ENCODE measurements at places on chromosomes 6 and 20.
A peak's percentile ranks its signal among the peaks of the same experiment; 100 is the strongest.

- no peak for DNase-seq
Observed at GRCh38 chr20:32439132-32439829, 81.2 kb downstream of the ASXL1 start.

DNA sequence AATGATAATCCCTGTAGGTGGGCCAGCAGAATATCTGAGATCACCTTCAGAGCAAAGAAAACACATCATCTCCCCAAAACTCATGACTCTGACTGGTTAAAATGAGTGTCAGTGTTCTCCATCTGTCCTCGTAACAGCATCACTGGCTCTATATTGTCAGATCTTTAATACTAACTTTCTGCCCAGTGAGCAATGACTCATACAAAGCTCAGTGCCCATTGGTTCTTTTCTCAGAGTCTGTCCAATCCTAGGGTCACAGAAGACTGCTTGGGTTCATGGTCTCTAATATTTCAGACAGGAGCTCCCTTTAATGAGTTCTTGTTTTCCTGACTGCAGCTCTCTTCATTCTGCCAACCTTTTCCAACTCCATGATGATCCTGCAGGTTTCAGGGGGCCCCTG, 36.4 kb downstream of the HLA-DPB1 start:
- no peak for DNase-seq

DNA sequence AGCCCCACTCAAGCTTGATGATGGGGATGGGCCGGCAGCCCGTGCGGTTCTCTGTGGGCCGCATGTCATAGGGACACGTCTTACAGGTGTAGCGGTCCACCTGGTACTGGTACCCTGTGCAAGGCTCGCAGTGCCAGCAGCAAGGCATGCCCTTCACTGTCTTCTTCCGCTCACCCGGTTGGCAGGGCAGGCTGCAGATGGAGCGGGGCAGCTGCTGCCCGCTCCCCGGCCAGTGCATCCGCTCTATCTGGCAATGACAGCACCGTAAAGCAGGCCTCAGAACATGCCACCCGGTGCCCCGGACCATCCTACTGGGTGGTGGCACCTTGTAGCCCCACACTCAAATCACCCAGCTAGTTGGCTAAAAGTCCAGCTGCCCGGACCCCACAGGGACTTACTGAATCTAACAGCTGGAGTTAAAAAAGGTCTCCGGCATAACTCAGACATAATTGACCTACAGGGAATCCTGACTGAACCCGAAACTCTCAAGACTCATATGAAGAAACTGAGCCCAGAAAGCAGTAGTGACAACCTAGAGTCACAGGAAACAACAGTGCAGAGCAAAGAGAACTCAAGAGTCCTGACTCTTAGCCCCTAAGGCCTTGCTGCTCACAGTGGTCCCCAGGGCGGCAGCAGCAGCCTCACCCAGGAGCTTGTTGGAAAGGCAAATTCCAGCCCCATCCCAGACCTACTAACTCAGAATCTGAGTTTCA, 109.4 kb downstream of the GRM4 start:
- DNase-seq, result no peak

GRCh38 chr6:30511169-30511546, 21.8 kb downstream of the HLA-E start:
- DNase-seq, result no peak

- DNase-seq, result no peak
Observed at GRCh38 chr20:8190043-8190880, 58.2 kb downstream of the PLCB1 start.

DNA sequence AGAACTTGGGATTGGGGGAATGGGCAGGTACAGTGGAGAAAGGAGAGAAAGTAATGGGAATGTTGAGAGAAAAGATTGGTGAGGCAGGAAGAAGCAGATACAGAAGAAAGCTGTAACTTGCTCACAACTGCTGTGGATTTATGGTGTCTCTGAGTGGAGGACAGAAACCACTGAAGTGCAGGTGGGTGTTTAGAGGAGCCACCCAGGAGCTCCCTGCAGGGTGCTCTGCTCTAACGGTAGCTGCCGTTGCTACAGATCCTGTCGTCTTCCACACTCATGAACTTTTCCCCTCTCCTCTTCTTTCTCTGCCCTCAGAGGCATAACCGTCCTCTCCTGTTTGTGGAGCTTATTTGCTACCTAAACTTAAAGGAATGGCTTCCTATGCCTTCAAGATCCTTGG, 27.5 kb upstream of the MAPK13 start:
- no peak for DNase-seq

- DNase-seq, result no peak
Observed at GRCh38 chr20:22472447-22473100, 111.8 kb downstream of the FOXA2 start.

GRCh38 chr6:16973051-16973450, 128.8 kb upstream of the STMND1 start:
- no peak for DNase-seq

- peak; percentile 73 for DNase-seq
Observed at GRCh38 chr20:58888521-58889333, 36.2 kb downstream of the GNAS start.

DNA sequence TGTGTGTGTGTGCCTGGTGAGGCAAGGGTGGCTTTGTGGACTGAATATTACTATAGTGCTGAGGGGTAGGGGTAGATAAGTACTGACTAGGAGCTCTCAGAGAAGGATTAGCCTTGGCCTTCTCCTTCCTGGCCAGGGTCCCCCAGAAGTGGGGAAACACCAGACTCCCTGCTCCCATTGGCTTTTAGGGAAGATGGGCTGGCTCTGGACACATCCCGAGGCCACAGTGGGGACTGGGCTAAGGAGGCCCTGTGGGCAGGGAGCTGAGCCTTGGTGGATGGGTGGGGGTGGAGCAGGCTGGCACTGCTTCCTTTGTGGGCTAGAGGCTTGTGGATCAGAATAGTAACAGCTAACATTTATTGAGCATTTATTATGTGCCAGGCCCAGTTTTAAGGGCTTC, 3.1 kb downstream of the EPB41L1 start:
- no peak for DNase-seq

DNA sequence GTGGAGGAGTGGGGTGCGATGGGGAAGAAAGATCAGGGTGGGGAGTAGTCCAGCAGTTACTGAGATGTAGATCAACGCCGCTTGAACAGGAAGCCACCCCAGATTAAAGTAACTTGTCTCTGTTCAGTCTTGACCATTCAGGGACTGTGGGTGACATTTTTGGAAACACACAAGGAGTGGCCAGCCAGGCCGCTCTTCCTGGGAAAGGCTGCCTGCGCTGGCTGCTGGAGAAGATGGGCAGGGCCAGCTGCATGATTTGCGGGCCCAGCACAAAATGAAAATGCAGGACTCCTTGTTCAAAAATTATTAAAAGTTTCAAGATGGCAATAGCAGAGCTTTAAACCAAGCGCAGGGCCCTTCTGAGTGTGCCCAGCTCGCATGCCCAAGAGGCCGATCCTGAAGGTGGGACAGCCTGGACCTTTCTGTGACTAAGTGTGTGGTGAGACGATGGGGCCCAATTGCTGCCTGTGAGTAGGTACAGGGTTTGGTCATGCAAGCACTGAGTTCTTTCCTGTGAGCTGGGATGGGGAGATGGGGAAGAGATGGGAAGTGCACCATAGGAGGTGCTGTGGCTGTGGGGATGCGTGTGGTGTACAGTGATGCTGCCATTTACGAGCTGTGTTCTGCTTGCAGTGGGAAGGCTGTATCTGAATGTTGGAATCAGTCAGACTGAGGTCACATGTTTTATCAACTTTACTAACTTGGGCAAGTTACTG, 51.3 kb downstream of the DAAM2 start:
- no peak for DNase-seq

All from activated CD8-positive, alpha-beta memory T cell treated with anti-CD3 and anti-CD28 coated beads for 1 hour (primary cell).